ENCODE measurements at places on chromosomes 16 and 17.

GRCh38 chr16:10989559-10989958 lies 45.2 kb downstream of the CLEC16A start:
- DNase-seq = no peak

DNA sequence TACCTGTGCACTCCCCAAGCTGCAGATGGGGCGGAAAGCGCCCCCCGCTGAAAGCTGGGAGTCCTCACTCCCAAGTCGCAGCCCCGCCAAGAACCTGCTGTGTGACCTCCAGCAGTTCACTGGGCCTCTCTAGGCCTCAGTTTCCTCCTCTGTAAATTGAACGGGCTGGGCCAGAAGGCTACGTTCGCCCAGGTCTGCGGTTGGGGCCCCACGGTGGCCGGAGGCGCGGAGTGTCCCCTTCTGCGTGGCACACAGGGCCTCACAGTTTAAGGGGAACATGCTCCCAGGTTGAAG lies 628 bp downstream of the GALK1 start:
- DNase-seq = no peak

DNA sequence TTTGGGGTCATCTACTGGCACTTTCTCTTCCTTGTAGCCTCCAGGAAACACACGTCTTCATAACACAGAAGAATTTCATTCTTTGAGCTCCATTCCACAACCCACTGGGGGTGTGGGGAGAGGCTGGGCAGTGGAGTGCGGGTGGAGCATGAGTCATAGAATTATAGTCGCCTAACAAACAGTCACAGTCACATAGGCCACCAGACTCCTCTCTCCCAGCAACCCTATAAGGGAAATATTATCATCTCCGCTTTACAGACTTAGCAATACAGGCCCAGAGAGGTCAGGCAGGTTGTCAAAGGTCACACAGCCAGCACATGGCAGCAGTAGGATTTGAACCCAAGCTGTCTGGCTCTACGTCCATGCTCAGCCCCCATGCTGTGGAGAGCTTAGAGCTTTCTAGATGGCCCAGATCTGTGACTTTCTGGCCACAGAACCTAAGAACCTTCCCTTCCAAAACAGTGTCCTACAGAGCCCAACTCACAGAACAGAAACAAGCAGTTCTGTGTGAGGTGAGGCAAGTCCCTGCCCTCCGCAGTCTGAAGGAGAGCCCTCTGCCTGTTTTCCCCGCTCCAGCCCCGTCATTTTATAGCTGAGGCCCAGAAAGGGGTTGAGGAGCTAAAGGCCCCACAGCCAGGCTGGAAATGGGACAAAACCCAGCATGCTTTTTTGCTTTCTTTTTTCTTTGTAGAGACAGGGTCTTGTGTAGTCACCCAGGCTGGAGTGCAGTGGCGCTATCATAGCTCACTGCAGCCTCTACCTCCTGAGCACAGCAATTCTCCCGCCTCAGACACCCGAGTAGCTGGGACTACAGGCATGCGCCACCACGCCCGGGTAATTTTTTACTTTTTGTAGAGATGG lies 10.7 kb upstream of the LITAF start:
- DNase-seq = no peak

GRCh38 chr17:30082773-30083172 lies 33.8 kb upstream of the NSRP1 start:
- no peak for DNase-seq

- no peak for DNase-seq
Measured at GRCh38 chr16:12356632-12357340, 380.3 kb downstream of the SNX29 start.

DNA sequence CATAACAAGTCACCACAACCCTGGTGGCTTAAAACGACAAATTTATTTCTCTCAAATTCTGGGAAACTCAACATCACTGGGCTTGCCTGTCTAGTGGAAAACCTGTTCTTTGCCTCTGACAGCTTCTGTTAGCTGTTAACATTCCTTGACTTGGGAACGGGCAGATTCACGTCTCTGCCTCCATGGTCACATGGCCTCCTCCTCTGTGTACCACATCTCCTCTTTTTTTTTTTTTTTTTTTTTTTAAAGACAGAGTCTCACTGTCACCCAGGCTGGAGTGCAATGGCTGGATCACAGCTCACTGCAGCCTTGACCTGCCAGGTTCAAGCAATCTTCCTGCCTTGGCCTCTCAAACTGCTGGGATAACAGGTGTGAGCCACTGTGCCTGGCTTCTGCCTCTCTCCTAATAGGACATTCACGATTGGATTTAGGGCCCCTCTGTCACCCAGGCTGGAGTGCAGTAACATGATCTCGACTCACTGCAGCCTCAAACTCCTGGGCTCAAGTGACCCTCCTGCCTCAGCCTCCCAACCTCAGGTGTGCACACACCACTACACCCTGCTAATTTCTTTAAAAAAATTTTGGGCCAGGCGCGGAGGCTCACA lies 11.7 kb upstream of the LLGL1 start:
- DNase-seq = no peak

- no peak for DNase-seq
Measured at GRCh38 chr16:82150549-82150948, 19.5 kb downstream of the MPHOSPH6 start.

DNA sequence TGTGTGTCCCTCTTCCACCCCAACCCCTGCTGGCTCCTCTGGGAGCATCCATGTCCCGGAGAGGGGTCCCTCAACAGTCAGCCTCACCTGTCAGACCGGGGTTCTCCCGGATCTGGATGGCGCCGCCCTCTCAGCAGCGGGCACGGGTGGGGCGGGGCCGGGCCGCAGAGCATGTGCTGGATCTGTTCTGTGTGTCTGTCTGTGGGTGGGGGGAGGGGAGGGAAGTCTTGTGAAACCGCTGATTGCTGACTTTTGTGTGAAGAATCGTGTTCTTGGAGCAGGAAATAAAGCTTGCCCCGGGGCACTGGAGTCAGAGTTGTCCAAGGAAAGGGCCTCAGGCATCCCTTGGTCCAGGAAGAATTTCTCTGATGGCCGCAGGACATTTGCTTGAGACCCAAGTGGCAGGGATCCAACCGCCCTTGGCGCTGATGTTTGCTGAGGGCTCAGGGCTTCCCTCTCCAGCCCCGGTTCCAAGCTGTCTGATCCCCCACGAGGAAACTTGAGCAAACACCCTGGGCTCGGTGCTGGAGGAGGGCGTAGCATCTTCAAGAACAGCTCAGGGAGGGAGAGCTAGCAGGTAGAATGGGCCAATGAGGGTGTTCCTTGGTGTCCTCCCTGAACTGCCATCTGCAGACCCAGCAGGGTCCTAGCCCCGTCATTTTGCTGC lies 4.5 kb downstream of the NXPH3 start:
- no peak for DNase-seq

- DNase-seq = no peak
Measured at GRCh38 chr17:32452281-32452680, 8.0 kb downstream of the PSMD11 start.

GRCh38 chr17:64291268-64291851 lies 28.3 kb upstream of the TEX2 start:
- DNase-seq = no peak

DNA sequence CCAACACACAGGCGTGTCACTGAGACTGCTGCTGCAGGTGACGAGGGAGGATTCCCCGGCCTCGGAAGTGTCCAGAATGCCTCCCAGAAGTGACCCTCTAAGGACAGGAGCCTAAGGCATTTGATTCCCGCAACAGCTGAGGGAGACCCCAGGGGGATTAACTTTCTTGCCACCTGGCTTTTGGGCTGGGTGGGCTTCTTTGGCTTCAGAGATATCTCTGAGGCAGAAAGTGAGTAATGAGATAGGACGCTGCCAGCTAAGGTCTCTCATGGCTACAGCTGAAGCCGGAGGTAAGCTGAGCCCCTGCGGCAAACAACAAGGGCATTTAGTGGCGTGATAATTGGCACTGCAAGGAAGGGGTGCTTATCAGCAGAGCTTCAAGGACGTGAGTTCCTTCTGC lies 17.0 kb downstream of the DRC3 start:
- DNase-seq = no peak

- DNase-seq = no peak
Measured at GRCh38 chr16:55502801-55503366, 6.0 kb upstream of the LPCAT2 start.

DNA sequence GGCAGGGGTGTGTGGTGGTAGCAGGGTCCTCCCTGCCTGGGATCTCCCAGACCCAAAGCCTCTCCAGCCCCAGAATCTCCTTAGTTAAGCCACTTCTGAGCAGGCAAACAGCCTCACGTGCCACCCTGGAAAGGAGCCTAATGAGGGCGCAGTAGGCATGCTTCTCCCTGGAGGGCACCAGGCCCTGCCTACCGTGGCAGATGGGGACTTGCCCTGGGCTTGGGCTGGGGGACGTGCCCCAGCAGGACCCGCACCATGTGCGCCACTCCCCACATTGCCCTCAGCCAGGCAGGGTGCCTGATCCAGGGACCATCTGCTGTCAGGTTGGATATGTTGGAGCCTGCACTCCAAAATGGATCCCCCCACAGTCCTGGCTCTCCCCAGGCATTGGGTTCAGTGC lies 14.2 kb downstream of the FAM83G start:
- no peak for DNase-seq

DNA sequence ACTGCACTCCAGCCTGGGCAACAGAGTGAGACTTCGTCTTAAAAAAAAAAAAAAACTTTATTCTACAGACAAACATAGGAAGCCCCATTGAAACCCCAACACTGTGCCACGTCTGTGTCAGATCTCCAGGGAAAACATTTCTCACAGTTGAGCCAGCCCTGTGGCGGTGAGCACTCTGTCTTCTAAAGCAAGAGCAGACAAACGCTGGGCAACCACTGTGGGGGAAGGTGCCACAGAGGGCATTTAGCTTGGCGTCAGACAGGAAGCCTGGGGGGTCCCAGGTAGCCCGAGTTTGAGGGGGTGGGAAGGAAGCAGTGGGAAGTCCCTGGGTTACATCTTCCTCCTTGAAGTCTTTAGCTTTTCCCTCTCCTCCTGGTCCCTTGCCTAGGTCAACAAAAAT lies 16.0 kb downstream of the C17orf100 start:
- no peak for DNase-seq

DNA sequence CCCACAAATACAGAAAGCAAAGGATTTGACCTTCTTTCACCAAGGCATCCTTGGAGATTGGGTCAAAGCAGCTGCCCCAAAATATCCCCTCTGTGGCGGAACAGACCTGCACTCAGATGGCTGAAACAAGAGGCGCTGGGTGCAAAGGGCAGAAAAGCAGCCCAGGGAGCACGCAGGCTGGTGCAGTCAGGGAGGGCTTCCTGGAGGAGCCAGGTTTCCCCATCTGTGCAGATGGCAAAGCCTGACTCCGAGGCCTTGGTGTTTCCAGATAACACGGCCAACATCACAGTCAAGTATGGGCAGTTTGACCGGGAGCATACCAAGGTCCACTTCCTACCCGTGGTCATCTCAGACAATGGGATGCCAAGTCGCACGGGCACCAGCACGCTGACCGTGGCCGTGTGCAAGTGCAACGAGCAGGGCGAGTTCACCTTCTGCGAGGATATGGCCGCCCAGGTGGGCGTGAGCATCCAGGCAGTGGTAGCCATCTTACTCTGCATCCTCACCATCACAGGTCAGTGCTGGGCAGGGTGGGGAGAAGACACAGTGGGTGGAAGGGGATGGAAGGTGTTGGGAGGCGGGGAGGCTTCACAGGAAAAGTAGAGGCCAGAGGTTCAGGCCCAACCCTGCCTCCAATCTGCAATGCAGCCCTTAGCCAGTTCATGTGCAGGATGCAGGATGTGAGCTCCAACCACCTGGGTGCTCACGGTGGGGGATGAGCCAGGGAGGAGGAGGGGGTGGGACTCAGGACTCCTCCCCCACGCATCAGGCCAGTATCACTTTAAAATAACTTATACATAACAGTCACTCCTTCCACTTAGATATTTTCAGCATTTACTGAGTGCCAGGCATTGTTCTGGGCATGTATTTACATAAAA lies 26.4 kb upstream of the BEAN1 start:
- no peak for DNase-seq

GRCh38 chr17:47717979-47718621 lies 14.9 kb upstream of the TBX21 start:
- no peak for DNase-seq

DNA sequence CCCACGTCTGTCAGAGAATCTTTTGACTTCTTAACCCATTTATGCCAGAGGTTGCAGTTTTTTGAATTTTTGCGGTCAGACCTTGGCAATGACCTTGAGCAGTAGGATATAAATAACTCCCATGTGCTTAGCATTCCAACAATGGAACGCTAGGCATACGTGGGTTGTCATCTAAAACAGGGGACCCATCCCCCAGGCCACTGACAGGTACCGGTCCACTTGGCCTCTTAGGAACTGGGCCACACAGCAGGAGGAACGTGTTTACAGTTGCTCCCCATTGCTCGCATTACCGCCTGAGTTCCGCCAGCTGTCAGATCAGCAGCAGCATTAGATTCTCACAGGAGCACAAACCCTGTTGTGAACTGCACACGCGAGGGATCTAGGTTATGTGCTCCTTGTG lies 76.8 kb upstream of the LGALS9 start:
- no peak for DNase-seq

DNA sequence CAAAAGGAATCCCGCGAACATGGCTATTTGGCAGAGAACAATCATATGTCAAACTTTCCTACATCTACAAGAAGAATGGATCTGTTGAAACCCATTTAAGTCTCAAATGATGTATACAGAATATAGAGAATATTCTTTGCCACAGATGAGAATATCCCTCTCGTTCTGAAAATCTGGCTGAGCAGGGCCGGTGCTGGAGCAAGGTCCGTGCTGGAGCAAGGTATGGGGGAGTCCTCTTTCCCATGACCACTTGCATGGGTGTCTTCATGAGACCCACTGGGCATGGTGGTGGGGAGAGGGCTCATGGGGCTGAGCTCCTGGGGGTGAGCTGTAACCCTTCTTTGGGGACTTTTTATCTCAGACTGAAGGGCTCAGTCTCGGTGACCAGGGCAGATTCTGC lies 440.9 kb downstream of the SOX9 start:
- DNase-seq = no peak

DNA sequence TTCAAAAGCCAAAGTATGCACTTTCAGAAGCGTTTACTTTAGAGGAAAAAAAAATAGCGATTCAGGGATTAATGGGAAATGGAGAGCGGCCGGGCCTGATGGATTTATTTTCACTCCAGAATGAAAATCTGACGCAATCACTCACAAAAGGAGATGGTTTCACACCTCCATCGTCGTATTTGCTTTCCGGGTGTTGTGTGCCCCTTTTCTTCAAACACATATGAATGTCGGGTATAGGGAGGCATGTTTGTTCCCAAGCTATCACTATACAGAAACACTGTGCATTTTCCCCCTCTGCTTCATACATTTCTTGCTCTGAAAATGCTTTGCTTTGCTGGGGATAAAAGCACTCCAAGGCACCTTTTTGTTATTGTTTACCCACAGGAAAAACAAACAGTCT lies 562.2 kb upstream of the ZFHX3 start:
- DNase-seq = no peak

- DNase-seq = no peak
Measured at GRCh38 chr17:47072886-47073285, 93.8 kb upstream of the RPRML start.

DNA sequence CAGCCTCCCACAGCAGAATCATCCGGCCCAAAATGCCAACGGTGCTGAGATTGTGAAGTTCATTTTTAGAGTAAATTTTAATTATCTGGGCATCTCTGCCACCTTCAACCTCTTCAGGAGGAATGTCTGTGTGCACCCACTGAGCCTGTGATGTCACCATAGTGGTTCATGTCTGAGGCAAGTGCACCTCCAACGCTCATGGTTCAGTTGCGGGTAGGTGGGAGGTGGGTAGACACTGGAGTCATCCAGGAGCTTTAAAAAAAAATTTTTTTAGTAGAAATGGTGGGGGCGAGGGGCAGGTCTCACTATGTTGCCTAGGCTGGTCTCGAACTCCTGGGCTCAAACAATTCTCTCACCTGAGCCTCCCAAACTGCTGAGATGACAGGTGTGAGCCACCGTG lies 1.9 kb downstream of the FLYWCH1 start:
- DNase-seq = no peak

Measured in stimulated activated naive CD4-positive, alpha-beta T cell (primary cell).